ENCODE measurements at places on chromosomes 6 and 20.

DNA sequence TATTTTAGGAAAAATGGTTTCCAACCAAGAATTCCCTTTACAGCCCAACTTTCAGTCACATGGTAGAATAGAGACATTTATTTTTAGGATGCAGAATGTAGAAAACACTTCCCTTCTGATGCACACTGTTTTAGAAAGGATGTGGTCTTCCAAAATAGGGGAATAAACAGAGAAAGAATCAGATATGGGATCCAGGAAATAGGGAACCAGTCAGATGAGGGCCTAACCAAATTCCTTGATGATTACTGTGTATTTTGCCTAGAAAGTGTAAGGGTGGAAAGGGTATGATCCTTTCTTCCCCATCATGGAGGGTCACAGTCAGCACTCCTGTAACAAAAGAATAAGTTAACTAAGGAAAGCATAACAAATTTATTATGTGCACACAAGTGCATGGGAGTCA is 27.4 kb downstream of the SLX4IP start:
- DNase-seq: no peak

GRCh38 chr6:22529866-22530265 is 39.5 kb upstream of the HDGFL1 start:
- DNase-seq: no peak

GRCh38 chr20:31860390-31861134 is 9.8 kb downstream of the DUSP15 start:
- DNase-seq: no peak

DNA sequence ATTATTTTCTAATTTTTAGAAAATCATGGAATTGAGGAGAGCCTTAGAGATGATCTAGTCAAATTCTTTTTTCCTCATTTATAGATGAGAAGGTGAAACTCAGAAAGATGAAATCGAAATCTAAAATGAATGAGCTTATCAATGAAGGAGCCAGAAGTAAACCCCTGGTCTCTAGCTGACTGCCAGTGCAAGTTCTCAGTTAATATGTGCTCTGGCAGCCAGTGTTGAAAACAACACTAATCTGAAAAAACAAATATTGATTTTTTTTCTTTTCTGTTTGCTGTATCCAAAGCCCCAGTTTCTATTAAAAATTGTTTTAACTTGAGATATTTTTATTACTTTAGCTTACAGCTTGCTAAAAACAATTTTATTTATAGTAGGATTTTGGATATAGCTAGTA is 21.5 kb upstream of the PBOV1 start:
- DNase-seq: no peak

DNA sequence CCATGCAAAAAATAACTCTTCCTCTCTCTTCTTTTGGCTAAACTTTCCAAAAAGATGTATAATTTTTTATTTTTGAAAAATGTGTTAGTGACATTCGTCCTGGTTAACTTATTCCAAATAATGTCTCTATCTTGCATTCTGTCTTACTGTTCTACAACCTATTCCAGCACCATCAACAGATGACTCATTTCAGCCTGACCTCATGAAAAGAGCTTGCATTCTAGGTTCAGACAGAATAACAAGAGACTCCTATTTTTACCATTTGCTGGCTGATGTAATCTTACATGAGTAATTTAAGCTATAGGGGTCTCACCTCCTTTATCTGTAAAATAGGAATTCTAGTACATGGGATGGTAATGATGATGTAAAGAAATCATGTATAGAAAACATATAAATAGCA is 109.0 kb downstream of the FUT9 start:
- no peak for DNase-seq

GRCh38 chr20:56841346-56841908 is 212.3 kb downstream of the TFAP2C start:
- DNase-seq: no peak

DNA sequence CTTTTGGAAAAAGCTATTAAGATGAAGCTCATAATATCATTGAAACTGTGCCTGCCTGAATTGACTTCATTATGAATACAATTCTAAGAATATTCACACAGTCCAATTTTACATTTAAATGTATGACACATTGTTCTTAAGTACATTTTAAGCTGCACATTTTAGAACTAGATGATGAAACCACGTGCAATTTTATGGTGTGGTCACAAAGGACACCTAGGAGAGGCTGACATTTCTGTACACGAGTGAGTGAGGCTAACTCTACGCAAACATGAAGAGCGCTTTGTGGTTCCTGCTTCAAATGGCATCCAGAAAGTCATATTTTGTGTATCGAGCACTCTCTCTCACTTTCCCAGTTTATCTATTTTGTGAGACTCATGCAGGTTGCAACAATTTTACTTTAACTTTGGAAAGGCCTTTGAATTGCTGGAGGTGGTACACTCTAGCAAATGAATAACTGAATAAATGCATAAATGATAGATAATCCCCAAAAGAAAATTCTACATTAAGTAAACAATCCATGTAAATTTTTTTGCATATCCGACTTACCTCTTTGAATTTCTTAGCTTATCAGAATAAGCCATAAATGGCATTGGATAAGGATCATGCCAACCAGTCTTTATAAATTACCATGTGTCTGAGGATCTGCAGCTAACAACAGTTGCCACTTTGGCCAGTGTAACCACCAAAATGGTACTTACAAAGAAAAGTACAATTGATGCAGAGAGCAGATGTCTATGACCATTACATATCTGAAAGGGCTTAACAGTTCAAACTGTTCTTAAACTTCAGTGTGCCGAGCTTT is 97.3 kb downstream of the NRSN1 start:
- no peak for DNase-seq

DNA sequence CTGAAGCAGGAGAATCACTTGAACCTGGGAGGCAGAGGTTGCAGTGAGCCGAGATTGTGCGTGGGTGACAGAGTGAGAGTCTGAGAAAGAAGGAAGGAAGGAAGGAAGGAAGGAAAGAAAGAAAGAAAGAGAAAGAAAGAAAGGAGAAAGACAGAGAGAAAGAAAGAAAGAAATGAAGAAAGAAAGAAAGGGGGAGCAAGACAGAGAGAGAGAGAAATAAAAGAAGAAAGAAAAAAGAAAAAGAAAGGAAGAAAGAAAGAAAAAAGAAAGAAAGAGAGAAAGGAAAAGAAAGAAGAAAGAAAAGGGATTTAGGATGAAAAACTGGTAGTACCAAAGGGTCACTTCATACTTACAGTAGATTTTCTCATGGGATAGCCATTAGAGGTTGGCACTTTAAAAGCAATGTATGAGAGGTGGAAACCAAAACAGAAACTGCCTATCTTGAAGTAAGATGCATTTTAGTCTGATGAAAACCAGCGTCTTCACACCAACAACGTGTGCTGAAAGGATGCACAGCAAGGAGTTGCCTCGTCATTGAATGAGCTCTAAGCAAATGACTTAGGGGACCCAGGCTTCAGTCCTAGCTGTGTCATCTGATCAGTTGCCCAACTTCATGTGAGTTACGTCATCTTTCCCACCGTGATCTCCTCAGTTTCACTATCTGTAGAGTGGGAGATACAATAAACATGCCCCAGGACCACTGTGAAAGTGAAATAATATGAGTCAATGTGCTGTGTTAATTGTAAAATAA is 133.9 kb upstream of the NEDD9 start:
- peak; percentile 22 for DNase-seq

DNA sequence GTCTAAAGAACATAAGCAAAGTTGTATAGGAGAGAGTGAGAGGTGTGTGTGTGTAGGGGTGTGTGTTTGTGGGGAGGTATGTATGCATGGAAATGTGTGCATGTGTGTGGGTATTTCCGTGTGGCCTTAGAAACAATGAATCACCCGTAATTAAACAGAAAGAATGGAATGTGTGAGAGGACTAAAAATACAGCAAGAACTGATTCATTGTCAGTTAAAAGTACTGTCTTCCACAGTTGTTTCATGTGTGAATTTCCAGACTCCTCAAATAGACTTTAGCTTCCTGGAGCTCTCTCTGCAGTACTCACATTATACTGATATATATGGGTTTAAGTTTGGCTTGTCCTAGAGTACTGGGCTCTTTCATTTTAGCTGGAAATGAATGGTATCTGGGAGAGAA is 145.7 kb downstream of the RIMS1 start:
- DNase-seq: no peak

DNA sequence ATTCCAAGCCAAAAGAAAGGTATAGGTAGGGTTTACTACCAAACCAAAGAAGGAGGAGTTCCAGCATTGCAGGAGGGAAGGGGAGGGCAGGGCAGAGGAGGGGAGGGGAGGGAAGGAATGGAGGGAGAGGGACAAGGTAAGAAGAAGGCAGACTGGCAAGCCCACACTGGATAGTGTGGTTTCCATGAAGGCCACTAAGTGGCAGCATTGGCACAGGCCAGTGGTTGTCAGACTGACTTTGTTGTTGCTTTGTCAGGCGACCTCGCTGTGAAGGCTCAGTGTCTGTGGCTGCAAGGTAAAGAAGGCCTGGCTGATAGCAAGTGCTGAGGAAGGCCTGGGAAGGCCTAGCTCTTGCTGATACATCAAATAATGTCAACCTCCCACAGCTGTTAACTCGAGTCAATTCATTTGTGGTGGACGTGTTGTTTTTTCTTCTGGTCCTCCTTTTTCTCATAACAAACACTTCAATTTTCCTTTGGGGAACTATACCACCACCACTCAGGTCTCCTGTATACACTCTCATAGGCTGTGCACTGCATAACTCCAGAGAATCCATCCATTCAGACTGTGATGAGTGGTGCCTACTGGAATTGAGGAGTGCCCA is 7.7 kb upstream of the ZNF334 start:
- no peak for DNase-seq

DNA sequence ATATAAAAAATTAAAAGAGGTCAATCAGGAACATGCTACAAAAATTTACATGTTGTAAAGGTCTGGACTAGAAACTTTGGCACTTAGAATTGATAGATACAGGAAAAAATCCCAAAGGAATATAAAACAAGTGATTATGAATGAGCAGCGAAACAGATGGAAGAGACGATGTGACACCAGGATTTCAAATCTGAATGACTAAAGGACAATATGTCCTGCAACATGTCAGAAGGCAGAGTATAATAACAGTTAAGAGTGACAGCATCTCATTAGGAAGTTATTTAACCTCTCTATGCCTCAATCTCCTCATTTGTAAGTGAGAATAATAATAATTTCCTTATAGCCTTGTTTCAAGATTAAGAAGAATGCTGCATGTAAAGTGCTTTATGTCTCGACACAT is 50.3 kb downstream of the FRK start:
- no peak for DNase-seq

Data from effector CD4-positive, alpha-beta T cell (primary cell).